ENCODE measurements at places on chromosomes 11 and 22. TPM values are rescaled to one million over a fixed set of nuclear protein-coding genes. Genes with fewer than 3 reads are reported as not detected.

Gene CPT1B
- total RNA-seq = 1.4 TPM

GRCh38 chr11:115267238-115267781, 236.9 kb downstream of the CADM1 start:
- H3K27ac ChIP-seq = no peak overlapping the region
- peaks cover 12% of the 10 kb centered on the region for H3K4me1 ChIP-seq
- no peaks in the 10 kb centered on the region for H3K36me3 ChIP-seq

DNA sequence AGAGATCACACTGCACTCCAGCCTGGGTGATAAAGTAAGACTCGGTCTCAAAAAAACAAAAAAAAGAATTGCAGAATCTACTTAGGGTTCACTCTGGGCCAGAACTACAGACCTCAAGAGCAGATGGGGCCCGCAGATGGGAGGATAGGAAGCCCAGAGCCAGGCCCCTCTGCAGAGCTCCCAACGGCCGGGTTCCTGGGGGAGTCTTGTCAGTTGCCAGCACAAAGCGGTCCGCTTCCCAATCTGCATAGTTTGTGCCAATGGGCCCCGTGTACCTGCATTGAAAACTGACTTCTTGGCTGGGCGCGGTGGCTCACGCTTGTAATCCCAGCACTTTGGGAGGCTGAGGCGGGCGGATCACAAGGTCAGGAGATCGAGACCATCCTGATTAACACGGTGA, 1.7 kb upstream of the CHID1 start:
- peaks cover 27% of the 10 kb centered on the region for H3K4me1 ChIP-seq
- DNase-seq = no peak
- peak overlapping the region; percentile 91 for H3K27ac ChIP-seq
- no peaks in the 10 kb centered on the region for H3K27me3 ChIP-seq

DNA sequence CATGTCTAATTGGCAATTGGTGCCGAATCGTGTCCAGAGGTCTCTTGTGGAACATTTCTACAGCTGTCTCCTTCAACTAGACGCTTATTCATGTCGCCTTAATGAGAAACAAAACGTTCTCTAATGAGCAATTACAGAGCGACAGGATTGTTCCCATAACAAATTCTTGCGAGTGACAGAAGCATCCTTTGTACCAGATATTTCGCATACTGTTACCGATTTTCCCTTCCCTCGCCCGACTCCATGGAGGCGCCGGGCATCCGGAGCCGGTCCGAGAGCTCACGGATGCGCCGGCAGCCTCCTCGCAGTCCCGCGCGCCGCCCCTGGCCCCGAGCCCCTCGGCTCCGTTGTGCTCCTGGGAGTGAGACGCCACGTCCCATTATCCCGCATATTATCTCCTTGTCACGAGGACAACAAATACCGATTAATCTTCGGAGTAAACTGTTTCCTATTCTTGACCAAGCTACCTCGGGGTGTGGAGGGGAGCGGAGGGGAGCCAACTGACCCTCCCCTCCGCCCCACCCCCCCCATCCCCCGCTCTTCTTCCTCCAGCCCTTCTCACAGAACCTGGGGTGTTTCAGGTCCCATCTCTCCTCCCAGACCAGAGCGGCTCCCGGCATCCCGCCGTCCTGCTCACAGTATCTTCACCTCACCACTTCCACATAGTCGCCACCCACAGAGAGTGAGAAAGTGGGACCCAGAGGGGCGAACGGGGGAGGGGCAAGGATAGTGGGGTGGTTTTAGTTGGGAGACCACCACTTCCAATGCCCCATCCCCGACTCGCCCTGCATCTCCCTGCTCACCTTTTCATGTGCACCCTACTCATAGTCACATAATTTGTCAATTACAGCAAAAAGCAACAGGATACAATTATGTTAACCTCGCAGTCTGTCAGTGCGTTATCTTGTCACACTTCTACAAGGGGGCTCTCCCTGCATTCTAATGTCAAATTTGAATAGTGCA, 11.4 kb downstream of the PAX6 start:
- H3K27ac ChIP-seq = no peak overlapping the region
- H3K4me1 ChIP-seq = no peaks in the 10 kb centered on the region
- DNase-seq = no peak
- peaks cover 92% of the 10 kb centered on the region for H3K27me3 ChIP-seq
- H3K36me3 ChIP-seq = no peaks in the 10 kb centered on the region

DNA sequence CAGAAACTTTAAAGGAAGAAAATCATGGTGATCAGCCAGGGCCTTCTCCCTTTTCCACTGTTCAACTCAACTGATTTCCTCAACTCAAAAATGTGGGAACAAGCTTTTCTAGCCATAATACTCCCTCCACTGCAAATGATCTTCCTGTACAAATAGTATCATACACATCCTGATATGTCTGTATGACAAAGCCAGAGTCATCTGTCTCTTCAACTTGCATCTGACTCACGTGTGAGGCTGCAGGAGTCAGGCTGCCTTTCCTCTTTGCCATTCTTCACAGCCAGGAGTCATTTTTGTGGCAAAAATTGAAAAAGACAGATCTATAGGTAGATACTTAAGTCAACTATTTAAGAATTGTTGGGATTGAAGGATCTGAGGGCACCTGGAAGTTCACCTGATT, 13.3 kb downstream of the PATZ1 start:
- no peaks in the 10 kb centered on the region for H3K4me1 ChIP-seq
- H3K4me3 ChIP-seq = no peak overlapping the region
- H3K27me3 ChIP-seq = no peaks in the 10 kb centered on the region
- no peak overlapping the region for H3K27ac ChIP-seq
- DNase-seq = no peak

DNA sequence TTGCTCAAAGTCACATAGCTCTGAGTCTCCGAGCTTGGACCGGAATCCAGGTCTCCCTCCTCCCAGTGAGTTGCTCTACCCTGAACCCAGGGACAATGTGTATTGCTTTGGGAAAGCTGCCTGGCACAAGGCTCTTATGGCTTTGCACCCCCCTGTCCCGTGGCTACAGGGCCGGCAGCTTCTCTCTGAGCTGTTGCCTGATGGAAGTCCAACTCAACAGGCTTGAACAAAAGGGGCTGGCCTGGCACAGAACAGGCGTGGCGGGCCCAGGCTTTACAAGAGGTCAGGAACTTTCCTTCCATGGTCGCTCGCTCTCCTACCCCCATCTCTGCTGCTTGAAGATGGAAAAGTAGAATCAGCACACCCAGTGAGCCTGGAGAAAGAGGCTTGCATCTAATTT, 34.3 kb downstream of the MYEOV start:
- H3K4me1 ChIP-seq = no peaks in the 10 kb centered on the region
- no peaks in the 10 kb centered on the region for H3K36me3 ChIP-seq
- H3K27ac ChIP-seq = no peak overlapping the region
- no peak overlapping the region for H3K4me3 ChIP-seq
- H3K27me3 ChIP-seq = no peaks in the 10 kb centered on the region

GRCh38 chr22:35361001-35361558, 19.8 kb upstream of the HMOX1 start:
- no peak overlapping the region for H3K27ac ChIP-seq
- DNase-seq = no peak
- no peak overlapping the region for H3K4me3 ChIP-seq
- no peaks in the 10 kb centered on the region for H3K27me3 ChIP-seq

Gene APOBEC3B
- 3.1 TPM for total RNA-seq

DNA sequence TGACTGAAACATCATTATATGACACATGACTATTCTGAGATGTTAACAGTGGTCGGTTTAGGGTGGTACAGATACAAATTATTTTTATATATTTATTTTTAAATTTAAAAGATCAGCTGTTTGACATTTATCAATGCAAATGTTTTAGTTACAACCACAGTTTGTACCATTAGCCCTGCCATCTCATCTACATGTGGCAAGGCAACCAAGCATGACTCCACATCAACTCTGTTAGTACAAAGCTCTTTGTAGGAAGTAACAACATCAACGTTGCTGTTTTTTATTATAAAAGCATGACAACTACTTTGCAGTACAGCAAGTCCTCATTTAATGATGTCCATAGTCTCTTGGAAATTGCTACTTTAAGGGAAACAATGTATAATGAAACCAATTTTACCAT, 40.8 kb downstream of the ENTHD1 start:
- no peaks in the 10 kb centered on the region for H3K4me1 ChIP-seq
- no peak overlapping the region for H3K27ac ChIP-seq
- no peak for DNase-seq
- no peaks in the 10 kb centered on the region for H3K36me3 ChIP-seq
- no peaks in the 10 kb centered on the region for H3K27me3 ChIP-seq

Gene APOBEC3C
- 11.0 TPM for total RNA-seq

DNA sequence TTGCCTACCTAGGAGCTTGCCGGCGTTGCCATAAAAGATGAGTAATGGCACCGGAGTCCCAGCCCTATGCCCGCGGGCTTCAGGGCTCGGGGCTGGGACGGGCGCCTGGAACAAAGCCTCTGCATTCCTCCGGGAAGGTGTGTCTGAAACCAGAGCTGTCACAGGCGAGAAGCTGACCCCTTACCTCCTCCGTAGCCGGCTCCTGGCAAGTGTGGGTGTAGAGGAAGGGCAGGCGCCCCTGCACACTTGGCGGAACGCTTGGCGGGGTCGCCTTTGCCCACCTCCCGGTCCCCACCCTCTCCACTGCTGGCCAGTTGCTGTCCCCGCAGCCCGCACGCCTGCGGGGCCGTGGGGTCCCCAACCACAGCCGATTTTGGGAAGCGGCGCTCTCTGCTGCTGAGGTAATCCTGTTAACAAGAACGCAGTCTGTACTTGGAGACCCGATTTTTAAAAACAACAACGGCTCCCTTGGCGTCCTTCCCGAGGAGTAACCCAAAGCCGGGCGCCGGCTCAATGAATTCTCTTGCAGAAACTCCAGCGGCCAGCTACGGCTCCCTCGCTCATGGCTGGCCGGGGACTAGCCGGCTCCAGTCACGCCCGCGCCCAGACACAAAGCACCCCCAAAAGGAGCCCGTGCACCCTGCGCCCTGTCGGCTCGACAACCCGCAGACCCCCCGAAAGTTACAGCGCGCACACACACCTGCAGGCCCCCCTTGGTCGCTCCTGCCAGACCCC, 89.2 kb downstream of the PLEKHA7 start:
- H3K27ac ChIP-seq = peak overlapping the region; percentile 13
- DNase-seq = peak; percentile 74
- H3K36me3 ChIP-seq = no peaks in the 10 kb centered on the region
- H3K4me1 ChIP-seq = peaks cover 2% of the 10 kb centered on the region

GRCh38 chr11:34356576-34356912, 1.3 kb downstream of the ABTB2 start:
- peaks cover 33% of the 10 kb centered on the region for H3K4me1 ChIP-seq
- H3K36me3 ChIP-seq = no peaks in the 10 kb centered on the region
- H3K27me3 ChIP-seq = no peaks in the 10 kb centered on the region
- H3K27ac ChIP-seq = peak overlapping the region; percentile 84
- peak; percentile 72 for DNase-seq

Gene SCUBE1
- 0.81 TPM for total RNA-seq

GRCh38 chr11:44840085-44840478, 110.6 kb downstream of the TP53I11 start:
- H3K36me3 ChIP-seq = no peaks in the 10 kb centered on the region
- no peak overlapping the region for H3K4me3 ChIP-seq

GRCh38 chr22:20459152-20459542, 21.5 kb upstream of the SCARF2 start:
- peaks cover 5% of the 10 kb centered on the region for H3K4me1 ChIP-seq
- H3K27me3 ChIP-seq = no peaks in the 10 kb centered on the region
- H3K36me3 ChIP-seq = peaks cover 63% of the 10 kb centered on the region
- DNase-seq = no peak
- no peak overlapping the region for H3K4me3 ChIP-seq
- no peak overlapping the region for H3K27ac ChIP-seq

Gene SLC29A2
- 0.41 TPM for total RNA-seq

Gene ADAMTS15
- total RNA-seq = 2.1 TPM

Gene FXYD6
- 256 TPM for total RNA-seq

GRCh38 chr22:46081831-46082210, 68.5 kb upstream of the PPARA start:
- peak; percentile 68 for DNase-seq
- no peaks in the 10 kb centered on the region for H3K27me3 ChIP-seq
- H3K36me3 ChIP-seq = no peaks in the 10 kb centered on the region

Gene SDF2L1
- total RNA-seq = 27.7 TPM

GRCh38 chr11:47941907-47942558, 38.3 kb upstream of the PTPRJ start:
- DNase-seq = no peak
- H3K4me1 ChIP-seq = peaks cover 4% of the 10 kb centered on the region
- no peak overlapping the region for H3K4me3 ChIP-seq
- no peaks in the 10 kb centered on the region for H3K36me3 ChIP-seq

Gene RHOD
- 17.7 TPM for total RNA-seq

- H3K36me3 ChIP-seq = no peaks in the 10 kb centered on the region
- no peaks in the 10 kb centered on the region for H3K27me3 ChIP-seq
- no peaks in the 10 kb centered on the region for H3K4me1 ChIP-seq
- no peak overlapping the region for H3K4me3 ChIP-seq
- no peak overlapping the region for H3K27ac ChIP-seq
- no peak for DNase-seq
Measured at GRCh38 chr11:45248501-45249011, 37.6 kb downstream of the SYT13 start.

Gene TMPRSS13
- not detected for total RNA-seq

- no peaks in the 10 kb centered on the region for H3K4me1 ChIP-seq
- no peaks in the 10 kb centered on the region for H3K36me3 ChIP-seq
- H3K27ac ChIP-seq = no peak overlapping the region
- no peak for DNase-seq
- H3K27me3 ChIP-seq = no peaks in the 10 kb centered on the region
Measured at GRCh38 chr11:56740886-56741285, 7.6 kb downstream of the OR9G4 start.

DNA sequence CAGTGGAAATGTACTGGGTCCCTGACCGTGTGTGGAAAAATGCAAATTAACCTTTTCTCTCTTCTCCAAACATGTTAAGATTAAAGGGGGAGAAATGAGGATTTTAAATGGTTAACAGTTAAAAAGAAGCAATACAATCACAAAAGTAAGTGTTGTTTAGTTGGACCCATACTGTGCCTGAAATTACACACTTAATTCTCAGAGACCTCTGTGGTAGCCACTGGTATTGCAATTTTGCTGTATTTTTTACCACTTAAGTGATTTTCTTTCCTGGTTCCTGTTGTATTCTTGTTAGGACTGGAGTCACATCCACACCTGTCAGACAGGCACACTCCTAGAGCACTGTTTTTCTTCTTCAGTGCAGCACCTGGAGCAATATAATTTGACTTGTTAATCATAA, 179.6 kb upstream of the PDGFD start:
- no peak overlapping the region for H3K27ac ChIP-seq
- DNase-seq = no peak
- H3K27me3 ChIP-seq = no peaks in the 10 kb centered on the region
- no peak overlapping the region for H3K4me3 ChIP-seq
- no peaks in the 10 kb centered on the region for H3K4me1 ChIP-seq

Gene LMO2
- 11.3 TPM for total RNA-seq

- no peak for DNase-seq
- no peaks in the 10 kb centered on the region for H3K4me1 ChIP-seq
- H3K4me3 ChIP-seq = no peak overlapping the region
- H3K27ac ChIP-seq = no peak overlapping the region
Measured at GRCh38 chr11:28461846-28462245, 353.7 kb downstream of the METTL15 start.

Gene BTBD18
- total RNA-seq = not detected

DNA sequence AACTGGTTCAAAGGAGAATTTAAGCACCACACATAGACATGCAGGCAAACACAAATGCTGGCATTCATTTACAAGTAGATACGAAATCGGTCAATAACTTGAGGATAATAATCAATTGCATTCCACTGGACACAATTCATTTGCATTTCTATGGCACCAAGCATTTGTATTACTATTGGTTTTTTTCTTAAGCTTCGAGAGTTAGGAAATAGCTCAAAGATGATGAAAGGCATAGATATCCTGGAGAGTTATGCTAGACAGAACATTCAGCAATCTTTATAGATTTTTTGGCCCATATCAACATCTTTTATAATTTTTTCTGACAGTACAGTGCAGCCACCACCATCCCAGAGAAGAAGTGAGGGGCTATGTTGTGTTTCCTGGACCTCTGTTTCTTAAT, 544.4 kb downstream of the MIAT start:
- no peak for DNase-seq
- H3K4me3 ChIP-seq = no peak overlapping the region
- no peaks in the 10 kb centered on the region for H3K27me3 ChIP-seq

Gene PTPN5
- total RNA-seq = 1.1 TPM

Data from sigmoid colon (tissue), 7 donors.